ENCODE measurements at places on chromosomes 7 and 10.

DNA sequence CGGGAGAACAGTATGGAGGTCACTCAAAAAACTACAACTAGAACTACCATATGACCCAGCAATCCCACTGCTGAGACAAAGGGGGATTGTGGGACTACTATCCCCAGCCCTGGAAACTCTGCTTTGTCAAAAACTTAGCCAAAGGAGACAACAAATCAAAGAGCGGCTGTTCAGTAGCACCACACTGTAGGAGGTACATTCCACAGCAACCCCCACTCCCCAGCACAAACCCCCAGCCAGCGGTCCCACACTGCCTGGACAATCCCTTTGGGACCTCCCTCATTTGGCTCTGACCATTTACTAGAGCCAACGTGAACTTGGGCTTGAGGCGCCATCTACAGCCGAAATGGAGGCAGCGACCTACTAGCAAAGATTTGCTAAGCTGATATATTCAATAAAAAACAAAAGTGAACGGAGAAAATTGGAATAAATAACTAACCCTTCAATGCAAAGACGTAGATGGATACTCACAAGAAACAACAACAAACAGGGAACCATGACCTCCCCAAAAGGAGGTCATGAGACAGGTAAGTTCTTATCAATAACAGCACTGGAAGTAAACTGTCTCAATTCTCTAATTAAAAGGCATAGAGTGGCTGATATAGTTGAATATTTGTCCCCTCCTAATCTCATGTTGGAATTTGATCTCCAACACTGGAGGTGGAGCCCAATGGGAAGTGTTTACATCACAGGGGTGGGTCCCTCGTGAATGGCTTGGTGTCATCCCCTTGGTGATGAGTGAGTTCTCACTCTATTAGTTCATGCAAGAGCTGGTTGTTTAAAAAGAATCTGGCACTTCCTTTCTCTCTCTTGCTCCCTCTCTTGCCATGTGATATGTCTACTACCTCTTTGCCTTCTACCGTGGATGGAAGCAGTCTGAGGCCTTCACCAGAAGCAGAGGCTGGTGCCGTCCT lies 119.0 kb upstream of the KCNMA1 start:
- no peak for DNase-seq

- no peak for DNase-seq
Measured at GRCh38 chr7:54841772-54842697, 83.0 kb upstream of the SEC61G start.

DNA sequence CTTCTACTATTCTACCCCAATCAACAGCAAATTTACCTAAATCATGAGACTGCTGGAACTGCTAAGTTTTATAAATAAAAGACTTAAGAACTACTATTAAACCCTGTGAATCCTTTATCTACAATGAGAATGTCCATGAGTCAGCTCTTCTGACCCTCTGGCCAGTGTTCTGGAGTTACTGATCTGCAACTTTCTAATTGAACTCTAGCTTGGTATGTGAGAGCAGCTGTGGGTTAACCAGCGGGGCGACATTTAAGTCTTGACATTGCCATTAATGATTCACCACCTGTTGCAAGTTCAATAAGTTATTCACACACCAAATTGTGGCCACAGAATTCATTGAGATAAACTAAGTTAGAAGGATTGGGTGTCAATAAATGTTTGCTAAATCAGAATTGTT lies 359.8 kb downstream of the PCDH15 start:
- DNase-seq = no peak

DNA sequence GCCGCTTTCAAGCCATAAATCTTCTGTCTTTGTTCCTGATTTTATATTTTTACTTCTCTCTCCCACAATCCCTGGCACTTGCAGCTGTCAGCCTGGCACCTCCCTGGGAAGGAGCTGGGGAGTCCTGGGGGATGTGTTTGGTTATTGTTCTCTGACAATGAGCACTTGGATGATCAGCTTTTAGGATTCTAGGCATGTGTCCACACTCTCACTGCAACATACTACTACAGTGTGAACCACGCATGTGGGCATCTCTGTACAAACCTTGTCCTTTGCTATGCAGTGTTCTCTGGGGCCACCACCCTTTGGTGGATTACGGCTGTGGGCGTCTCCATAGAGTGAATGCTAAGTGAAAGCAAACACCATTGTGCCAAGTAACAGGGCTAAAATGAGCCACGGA lies 168.4 kb upstream of the KMT2E start:
- no peak for DNase-seq

GRCh38 chr7:93238748-93239147 lies 6.6 kb downstream of the VPS50 start:
- no peak for DNase-seq

GRCh38 chr10:29643771-29644501 lies 9.2 kb upstream of the SVIL start:
- DNase-seq = no peak

GRCh38 chr10:44618910-44619309 lies 234.0 kb upstream of the CXCL12 start:
- no peak for DNase-seq

DNA sequence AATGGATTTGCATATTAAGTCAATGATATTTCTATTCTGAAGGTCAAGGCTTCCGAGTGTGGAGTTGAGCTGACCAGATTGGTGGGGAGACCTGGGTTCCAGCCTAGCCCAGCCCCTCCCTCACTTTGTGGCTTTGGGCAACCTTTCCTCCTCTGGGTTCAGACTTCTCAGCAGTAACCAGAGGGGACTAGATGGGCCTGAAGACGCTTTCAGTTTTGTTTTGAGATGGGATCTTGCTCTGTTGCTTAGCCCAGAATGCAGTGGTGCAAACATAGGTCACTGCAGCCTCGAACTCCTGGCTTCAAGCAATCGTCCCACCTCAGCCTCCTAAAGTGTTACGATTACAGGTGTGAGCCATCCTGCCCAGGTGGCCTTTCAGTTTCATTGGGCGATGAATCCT lies 68.1 kb upstream of the LEP start:
- no peak for DNase-seq

GRCh38 chr10:8418631-8419030 lies 364.1 kb downstream of the GATA3 start:
- DNase-seq = no peak

DNA sequence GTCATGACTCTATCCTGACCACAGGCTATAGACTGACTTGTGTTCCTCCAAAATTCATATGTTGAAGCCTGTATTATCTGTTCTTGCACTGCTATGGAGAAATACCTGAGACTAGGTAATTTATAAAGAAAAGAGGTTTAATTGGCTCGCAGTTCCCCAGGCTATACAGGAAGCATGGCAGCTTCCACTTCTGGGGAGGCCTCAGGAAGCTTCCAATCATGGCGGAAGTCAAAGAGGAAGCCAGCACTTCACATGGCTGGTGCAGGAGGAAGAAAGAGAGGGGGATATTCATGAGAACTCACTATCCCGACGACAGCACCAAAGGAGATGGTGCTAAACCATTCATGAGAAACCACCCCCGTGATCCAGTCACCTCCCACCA lies 84.3 kb upstream of the KDM7A start:
- DNase-seq = no peak

GRCh38 chr10:68934994-68935393 lies 21.0 kb upstream of the DDX21 start:
- DNase-seq = no peak

GRCh38 chr7:16693601-16694318 lies 47.8 kb downstream of the BZW2 start:
- no peak for DNase-seq

- peak; percentile 80 for DNase-seq
Measured at GRCh38 chr10:17782921-17783665, 26.1 kb upstream of the MRC1 start.

DNA sequence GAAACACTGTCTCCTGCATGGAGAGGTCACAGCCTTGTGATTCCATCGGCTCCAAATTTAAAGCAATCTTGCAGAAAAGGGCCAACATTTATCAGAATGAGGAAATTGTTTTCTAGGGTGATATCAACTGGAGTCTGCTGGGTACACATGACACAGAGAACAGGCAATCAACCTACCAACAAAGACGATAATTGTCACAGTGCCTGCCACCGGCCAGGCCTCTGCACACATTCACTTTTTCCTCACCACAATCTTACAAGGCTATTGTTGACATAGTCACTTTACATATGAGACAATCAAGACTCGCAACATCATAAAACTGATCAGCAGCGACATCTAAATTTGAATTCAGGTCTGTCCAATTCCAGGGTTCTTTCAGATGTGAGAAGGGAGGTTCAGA lies 189.4 kb downstream of the KCNMA1 start:
- DNase-seq = no peak

DNA sequence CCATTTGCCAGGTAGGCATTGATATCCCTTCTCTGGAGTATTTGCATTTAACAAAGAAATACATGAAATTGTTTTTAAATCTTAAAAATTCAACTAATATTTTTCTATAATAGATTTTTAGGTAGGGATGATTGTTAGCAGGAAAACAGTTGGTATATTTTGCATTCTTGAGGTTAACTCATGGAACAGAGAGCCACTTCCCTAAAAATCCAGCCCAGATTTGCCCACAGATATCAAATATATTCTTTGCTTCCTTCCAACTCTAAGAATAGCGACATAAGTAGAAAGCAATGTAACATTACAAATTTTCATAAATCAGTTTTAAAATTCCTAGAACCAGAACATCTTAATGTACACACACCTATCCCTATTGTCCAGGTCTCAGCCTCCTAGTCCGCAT lies 45.0 kb upstream of the ANLN start:
- DNase-seq = no peak

DNA sequence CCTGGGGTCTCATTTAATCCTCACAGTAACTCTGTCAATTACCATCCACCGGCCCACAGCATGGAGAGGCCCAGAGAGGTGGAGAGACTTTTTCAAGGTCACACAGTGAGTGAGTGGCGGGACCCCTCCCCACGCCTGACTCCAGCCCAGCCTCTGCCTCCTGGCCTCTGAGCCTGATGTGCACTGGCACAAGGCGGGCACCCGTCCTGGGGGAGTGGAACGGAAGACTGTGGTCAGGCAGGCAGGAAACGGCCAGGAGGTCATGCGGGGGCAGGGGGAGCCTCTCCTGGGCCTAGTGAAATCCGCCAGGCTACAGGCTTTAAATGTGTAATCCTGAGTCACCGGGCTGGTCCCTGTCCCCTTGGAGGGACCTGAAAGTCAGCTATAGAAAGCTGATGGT lies 32.2 kb downstream of the ZCCHC24 start:
- DNase-seq = no peak
